ENCODE measurements at places on chromosomes 2 and 18.
A peak's percentile ranks its signal among the peaks of the same experiment; 100 is the strongest.

GRCh38 chr2:238527565-238527964, 100.8 kb downstream of the ASB1 start:
- no peak for DNase-seq

DNA sequence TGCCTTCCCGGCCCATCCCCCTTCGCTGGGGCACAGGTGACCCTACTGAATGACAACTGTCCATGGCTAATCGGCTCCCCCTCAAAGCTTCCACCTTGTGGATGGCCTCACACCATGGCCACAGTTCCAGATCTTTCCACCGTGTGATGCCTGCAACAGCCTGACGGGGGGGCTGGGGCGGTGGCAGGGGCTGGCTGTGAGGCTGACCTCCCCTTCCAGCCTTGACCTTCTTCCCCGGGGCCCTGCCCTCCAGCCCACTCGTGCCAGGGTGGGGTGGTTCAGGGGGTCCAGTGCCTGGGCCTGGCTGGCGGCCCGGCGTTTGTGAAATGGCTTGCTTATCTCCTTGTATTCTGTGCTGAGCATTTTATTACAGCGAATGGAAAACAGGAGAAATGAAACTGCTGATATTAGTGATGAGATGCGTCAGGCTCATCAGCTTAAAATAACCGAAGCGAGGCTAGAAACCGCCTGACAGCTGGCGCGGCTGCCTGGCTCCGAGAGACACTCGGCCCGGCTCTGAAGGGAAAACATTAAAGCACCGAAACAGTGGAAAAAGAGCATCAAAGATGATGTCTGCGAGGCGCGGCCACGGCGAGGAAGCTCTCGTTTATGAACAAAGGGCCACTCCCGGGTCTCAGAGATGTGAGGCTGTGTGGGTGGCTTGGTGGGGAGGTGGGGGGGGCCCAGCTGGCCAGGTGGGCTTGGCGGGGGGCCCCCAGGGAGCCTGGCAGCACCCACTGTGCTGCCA, 916 bp upstream of the PDCD1 start:
- DNase-seq: peak; percentile 63

DNA sequence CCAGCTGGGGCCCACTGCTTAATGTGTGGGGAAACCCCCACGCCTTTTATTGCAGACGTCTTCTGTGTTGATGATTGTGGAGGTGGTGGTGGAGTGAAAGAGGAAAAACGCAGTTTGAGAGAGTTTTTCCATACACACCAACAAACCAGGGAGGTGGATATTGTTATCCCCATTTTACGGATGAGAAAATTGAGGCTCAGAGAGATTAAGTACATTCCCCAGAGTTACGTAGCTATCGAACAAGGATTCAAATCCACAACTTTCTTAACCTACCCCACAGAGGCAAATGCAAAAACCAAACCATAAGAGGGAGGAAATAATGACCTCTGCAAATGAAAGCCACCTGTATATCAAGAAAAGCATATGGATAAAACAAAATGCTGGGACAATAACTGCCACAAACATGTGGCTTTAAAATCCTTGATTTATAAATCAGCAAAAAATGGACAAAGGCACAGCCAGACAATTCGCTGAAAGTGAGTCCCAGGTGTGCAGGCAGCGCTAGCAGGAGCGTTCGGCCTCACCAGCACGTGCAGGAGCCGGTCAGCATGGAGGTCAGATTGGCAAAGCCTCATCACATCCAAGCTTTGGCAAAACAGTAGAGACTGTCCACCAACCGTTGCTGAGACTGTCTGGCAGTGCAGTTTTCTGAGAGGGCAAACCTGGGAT, 12.6 kb upstream of the RAB17 start:
- DNase-seq: no peak

DNA sequence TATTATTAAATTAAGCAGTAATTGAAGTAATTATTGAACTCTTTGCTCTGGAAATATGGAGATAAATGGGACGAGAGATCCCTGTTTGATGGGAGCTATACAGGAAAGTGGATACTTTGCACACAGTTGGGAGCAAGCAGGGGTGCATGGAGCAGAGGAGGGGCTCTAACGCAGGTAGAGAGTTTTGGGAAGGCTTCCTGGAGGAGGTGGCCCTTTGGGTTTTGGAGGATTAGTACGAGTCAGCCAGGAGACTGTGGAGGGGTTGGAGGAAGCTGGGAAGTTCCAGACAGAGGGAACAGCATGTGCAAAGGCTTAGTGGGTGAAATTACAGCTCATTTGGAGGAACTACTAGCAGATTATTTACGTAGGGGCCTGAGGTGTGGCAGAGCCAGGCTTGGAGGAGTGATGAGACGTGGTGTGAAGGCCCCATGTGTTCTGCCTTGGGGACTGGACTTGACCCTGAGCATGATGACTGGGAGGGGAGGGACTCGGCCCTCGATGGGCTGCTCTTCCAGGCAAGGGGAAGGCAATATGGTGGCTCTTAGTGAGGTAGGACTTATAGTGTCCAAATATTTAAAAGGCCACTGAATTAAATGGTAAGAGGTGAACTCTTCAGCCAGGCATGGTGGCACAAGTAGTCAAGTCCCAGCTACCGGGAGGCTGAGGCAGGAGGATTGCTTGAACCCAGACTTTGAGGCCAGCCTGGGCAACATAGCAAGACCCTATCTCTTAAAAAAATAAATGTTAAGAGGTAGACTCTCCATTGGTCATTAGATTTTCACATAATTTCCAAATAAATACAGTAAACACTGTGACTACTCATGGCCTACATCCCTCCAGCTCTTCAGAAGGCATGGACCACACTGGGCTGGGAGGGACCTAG, 30.2 kb downstream of the GREB1 start:
- no peak for DNase-seq

DNA sequence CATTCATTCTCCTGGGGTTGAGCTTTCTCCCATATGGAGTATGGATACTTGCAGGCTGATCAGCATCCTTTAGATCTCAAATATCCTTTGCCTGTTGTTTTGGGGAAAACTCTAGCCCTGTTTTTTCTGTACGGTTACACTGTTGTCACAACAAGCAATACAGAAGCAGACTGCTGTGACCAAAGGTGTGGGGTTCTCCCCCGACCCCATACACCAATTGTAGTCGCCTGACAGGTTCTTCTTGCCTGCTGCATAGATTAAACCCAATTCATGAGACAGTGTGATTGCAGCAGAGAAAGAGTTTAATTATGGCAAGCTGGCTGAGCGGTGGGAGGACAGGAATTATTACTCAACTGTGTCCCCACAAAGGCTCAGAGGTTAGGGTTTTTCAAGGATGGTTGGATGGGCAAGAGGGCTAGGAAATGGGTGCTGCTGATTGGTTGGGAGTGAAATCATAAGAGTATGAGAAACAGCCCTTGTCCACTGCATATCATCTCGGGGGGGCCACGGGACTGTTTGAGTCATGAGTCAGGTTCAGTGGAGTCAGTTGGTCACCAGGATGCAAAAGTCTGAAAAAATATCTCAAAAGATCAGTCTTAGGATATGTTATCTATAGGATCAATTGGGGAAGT, 40.6 kb downstream of the ITGB1BP1 start:
- DNase-seq: no peak

- no peak for DNase-seq
Observed at GRCh38 chr2:5227062-5227699, 465.0 kb upstream of the SOX11 start.

DNA sequence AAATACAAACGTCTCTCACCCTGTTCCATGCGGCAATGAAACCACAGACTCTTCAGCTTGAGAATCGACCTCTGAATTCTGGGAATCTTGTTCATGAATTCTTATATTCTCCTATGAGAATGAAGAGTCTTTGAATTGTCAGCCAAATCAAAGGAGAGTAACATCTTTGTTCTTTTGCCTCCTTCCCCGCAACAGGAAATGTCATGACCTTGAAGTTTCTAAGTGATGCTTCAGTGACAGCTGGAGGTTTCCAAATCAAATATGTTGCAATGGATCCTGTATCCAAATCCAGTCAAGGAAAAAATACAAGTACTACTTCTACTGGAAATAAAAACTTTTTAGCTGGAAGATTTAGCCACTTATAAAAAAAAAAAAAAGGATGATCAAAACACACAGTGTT, 21.8 kb downstream of the TNFAIP6 start:
- DNase-seq: no peak

DNA sequence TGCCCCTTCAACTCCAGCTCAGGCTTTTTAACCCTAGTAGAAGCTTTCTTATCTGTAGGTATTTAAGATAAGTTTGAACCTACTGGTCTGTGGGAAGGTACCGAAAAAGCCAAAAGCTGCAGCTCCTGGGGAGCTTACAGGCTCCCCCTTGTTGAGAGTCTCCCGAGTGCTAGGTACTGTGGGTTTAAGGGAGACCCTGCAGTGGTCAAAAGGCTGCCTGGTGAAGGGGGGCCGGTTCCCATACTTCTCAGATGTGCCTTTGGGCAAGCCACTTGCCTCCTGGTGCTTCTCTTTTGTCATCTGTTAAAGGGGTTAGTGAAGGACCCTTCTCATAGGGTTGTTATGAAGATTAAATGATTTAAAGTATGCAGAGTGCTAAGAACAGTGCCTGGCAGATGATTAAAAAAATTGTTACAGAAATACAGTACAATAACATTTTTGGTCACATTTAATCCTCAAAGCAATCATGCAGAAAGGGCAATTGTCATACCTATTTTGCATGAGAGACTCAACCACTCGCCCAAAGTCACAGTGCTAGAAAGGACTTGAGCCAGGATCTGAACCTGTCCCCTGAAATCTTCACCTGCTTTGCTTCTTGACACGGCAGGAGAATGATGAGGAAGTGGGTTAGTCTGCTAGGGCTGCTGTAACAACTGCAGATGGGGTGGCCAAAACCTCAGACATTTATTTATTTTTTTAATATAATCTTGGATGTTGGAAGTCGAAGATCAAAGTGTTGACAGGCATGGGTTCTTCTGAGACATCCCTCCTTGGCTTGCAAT, 62.5 kb downstream of the NEDD4L start:
- no peak for DNase-seq

GRCh38 chr2:86087936-86088850, 17.5 kb downstream of the POLR1A start:
- DNase-seq: no peak

DNA sequence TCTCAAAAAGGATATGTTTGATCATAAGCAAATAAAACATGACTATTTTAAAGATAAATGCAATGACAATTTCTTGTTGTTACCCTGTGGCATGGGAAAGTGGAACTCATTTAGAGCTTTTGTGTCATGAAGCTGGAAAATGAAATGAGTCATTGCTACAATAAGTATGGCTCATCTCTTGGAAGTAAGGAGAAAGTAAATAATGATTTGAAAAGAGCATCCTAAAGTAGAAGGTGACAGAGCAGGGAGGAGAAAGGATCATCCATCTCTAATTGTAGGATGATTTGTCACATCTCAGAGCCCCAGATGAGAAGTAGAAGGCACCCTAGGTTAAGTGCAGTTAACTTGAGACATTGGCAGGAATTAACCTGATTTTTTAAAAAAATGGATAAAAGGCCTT, 200.5 kb downstream of the CPS1 start:
- DNase-seq: no peak

DNA sequence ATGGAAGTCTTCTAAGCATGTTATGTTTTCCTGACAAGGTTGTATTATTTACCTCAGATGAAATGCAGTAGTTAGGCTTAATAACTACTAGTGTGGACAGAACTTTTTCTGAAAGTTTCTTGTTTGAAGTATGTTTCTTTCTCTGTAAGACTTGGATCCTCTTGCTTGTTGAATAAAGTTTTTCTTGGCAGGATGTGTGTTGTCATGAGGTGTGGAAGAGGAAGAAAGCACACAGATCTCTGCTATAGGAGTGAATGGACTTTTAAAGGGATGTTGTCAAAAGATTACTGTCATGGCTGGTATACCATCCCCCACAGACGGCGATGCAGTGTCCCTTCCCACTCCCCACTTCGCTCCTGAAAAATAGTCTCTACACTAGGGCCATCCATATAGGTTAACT, 2.6 kb downstream of the CAB39 start:
- DNase-seq: no peak

GRCh38 chr2:224099861-224100643, 61.0 kb upstream of the SERPINE2 start:
- DNase-seq: no peak

DNA sequence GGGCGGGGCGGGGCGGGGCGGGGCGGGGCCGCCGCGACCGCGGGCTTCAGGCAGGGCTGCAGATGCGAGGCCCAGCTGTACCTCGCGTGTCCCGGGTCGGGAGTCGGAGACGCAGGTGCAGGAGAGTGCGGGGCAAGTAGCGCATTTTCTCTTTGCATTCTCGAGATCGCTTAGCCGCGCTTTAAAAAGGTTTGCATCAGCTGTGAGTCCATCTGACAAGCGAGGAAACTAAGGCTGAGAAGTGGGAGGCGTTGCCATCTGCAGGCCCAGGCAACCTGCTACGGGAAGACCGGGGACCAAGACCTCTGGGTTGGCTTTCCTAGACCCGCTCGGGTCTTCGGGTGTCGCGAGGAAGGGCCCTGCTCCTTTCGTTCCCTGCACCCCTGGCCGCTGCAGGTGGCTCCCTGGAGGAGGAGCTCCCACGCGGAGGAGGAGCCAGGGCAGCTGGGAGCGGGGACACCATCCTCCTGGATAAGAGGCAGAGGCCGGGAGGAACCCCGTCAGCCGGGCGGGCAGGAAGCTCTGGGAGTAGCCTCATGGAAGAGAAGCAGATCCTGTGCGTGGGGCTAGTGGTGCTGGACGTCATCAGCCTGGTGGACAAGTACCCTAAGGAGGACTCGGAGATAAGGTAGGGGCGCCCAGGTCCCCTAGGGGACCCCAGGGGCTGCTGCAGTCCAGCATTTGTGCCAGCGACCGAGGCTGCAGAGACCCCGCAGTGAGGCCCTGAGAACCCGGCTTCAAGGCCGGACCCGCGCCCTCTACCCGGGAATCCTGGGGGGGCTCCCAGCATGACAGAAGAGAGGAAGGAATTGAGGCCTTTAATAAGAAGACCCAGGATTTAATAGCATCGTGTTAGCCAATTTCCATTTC, at the start of gene KHK:
KHK (plus strand) TSS at position 49 of the 870 bp plus-strand sequence; CDS start at position 537, 488 bp downstream.
- peak; percentile 47 for DNase-seq

GRCh38 chr2:69389271-69389670, 2.2 kb upstream of the GFPT1 start:
- DNase-seq: no peak

DNA sequence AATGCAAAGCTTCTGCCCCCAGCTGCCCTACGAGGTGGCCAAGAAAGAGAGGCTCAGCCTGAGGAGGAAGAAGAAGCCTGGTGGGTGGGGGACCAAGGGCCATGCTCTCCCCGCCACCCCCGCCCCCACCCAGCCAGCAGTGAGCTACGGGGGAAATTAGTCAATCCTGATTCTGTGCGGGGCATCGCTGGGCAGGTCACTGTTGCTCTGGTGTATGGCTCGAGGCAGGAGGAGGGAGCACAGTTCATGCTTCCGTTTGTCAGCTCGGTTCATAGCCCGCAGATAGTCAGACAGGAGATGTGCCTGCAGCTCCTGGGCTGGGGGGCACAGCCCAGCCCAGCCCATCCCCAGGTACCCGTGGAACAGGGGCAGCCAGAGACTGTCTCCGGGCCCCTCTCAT, 17.1 kb downstream of the RAMP1 start:
- DNase-seq: no peak
